Osteocyte (in vitro differentiated cells): ENCODE measurements at places on chromosomes 7 and 10. TPM values are rescaled to one million over a fixed set of nuclear protein-coding genes. Genes with fewer than 3 reads are reported as not detected.

- H3K27me3 ChIP-seq: no peaks in the 10 kb centered on the region
- H3K36me3 ChIP-seq: no peaks in the 10 kb centered on the region
- no peak overlapping the region for H3K27ac ChIP-seq
- H3K4me3 ChIP-seq: no peak overlapping the region
- no peaks in the 10 kb centered on the region for H3K4me1 ChIP-seq
Observed at GRCh38 chr10:129244757-129245156, 222.3 kb upstream of the MGMT start.

GRCh38 chr10:28137907-28138880 lies 139.3 kb upstream of the ODAD2 start:
- H3K4me1 ChIP-seq: peaks cover 15% of the 10 kb centered on the region
- no peak for DNase-seq
- H3K36me3 ChIP-seq: peaks cover 39% of the 10 kb centered on the region

DNA sequence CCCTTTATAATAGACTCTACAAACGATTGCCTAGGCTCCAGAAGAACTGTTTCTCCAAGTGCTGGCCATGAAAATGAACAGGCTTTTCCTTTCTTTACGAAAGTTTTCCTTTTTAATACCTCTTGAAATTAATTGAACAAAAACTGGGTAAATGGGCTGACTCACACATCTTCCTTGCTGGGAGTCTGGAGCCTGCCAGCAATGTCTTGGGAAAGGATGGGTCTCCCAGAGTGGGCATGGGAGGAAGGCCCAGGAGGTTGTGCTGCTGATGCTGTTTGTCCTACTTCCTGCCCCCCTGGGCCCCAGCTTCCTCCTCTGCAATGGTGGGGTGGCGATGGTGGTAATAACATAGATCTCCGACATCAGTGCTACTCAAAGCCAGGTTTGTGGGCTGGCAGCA lies 174.1 kb downstream of the RPS24 start:
- H3K4me3 ChIP-seq: no peak overlapping the region
- H3K4me1 ChIP-seq: peaks cover 9% of the 10 kb centered on the region

DNA sequence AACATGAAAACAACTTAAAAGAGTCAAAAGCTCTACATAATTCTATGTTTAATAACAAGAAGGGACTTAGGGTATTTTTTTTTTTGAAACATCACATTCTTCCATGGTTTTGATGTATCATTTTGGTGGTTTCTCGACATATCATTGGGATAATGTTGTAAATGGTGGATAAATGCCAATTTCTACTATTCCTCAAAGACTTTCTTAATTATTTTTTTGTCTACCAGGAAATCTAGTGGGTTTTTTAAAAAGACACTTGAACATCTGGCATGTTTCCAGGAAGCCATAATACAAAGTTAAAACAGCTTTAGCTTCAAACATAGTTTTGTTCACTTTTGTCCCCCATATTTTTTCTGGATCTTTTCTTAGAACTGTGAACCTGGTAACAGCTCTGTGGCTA lies 200.4 kb downstream of the DKK1 start:
- no peaks in the 10 kb centered on the region for H3K27me3 ChIP-seq
- H3K36me3 ChIP-seq: peaks cover 3% of the 10 kb centered on the region
- no peak overlapping the region for H3K27ac ChIP-seq
- H3K4me3 ChIP-seq: no peak overlapping the region
- H3K4me1 ChIP-seq: peaks cover 17% of the 10 kb centered on the region

- H3K36me3 ChIP-seq: no peaks in the 10 kb centered on the region
- H3K4me1 ChIP-seq: peaks cover 51% of the 10 kb centered on the region
- no peak overlapping the region for H3K4me3 ChIP-seq
- peak overlapping the region; percentile 94 for H3K27ac ChIP-seq
- no peak for DNase-seq
Observed at GRCh38 chr7:44735403-44736165, 13.1 kb upstream of the ZMIZ2 start.

- H3K36me3 ChIP-seq: no peaks in the 10 kb centered on the region
- H3K27me3 ChIP-seq: peaks cover 2% of the 10 kb centered on the region
- H3K4me3 ChIP-seq: no peak overlapping the region
- no peaks in the 10 kb centered on the region for H3K4me1 ChIP-seq
- DNase-seq: no peak
- H3K27ac ChIP-seq: no peak overlapping the region
Observed at GRCh38 chr7:122944682-122945303, 50.7 kb downstream of the TAS2R16 start.

DNA sequence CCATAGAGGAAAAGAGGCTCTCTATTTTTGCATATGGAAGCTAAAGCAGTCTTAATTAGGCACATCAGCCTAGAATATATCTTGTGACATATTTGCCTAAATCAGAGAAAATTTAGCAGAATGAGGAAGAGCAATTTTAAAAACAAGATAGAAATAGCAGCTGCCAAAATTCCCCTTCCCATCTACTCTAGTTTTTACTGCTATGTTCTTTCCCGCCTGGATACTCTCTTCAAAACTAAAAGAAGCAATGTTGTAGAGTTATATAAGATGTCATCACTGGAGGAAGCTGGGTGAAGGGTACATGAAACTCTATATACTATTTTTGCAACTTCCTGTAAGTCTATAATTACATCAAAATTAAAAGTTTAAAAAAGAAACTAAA lies 87.0 kb downstream of the ARMH3 start:
- no peak overlapping the region for H3K4me3 ChIP-seq
- H3K36me3 ChIP-seq: peaks cover 41% of the 10 kb centered on the region
- H3K27ac ChIP-seq: no peak overlapping the region
- H3K4me1 ChIP-seq: peaks cover 8% of the 10 kb centered on the region

DNA sequence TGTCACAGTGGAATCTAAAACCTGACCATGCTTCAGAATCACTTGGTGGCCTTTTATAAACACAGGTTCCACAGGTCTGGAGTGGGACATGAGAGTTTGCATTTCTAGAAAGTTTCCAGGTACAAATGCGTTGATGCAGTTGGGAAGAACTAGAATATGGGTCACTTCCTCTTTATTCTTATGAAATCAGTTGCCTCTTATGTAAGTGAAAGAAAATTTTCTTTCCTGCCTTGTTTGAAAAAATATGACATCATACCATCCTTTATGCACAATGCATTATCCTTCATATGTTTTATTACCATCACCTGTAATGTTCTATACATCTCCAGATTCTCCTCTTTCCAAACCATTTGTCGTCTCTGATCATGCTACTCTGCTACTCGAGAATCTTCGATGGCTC lies 44.0 kb downstream of the PLXNA4 start:
- H3K36me3 ChIP-seq: peaks cover 20% of the 10 kb centered on the region
- DNase-seq: no peak
- no peak overlapping the region for H3K27ac ChIP-seq
- peaks cover 6% of the 10 kb centered on the region for H3K4me1 ChIP-seq
- H3K4me3 ChIP-seq: no peak overlapping the region
- H3K27me3 ChIP-seq: no peaks in the 10 kb centered on the region

DNA sequence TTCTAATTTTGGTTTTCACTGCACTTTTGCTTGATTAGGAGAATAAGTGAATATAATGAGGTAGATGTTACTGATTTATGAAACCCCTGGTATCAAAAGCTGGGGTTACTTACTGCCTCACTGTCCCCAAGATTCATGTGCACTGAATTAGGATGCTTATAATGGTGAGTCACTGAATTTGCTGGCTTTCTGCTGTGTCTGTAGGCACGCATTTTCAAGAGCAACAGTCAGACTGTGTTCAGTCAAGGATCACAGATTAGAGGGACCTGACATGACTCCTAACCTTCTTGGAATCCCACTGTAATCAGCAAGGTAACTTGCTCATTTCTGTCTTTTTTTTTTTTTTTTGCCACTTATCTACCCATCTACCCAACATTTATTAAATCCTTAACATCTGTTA lies 59.7 kb downstream of the GPR85 start:
- peaks cover 39% of the 10 kb centered on the region for H3K27me3 ChIP-seq
- DNase-seq: no peak
- H3K27ac ChIP-seq: no peak overlapping the region
- H3K4me3 ChIP-seq: no peak overlapping the region
- no peaks in the 10 kb centered on the region for H3K4me1 ChIP-seq

GRCh38 chr7:122632238-122632637 lies 66.7 kb downstream of the RNF133 start:
- no peak overlapping the region for H3K4me3 ChIP-seq
- no peak overlapping the region for H3K27ac ChIP-seq
- peaks cover 2% of the 10 kb centered on the region for H3K27me3 ChIP-seq
- DNase-seq: no peak
- H3K36me3 ChIP-seq: no peaks in the 10 kb centered on the region

DNA sequence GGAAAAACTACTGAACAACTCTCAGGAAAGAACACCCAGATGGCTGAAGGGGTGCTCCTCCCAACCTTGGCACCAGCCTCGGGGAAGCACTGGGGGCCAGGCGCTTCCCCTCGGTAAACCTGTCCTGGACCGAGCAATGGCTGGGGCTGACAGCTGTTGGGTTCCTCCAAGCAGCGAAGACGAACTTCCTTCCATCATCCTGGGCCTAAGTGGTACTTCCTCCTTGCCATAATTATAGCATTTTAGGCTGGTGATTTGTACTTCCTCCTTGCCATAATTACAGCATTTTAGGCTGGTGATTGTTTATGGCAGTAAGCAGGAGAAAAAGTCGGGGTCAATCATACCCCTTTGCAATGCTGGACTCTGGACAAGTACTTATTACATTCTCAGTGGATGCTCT lies 69.3 kb downstream of the MYOF start:
- no peak for DNase-seq
- no peak overlapping the region for H3K4me3 ChIP-seq
- peaks cover 9% of the 10 kb centered on the region for H3K4me1 ChIP-seq

- H3K4me1 ChIP-seq: peaks cover 2% of the 10 kb centered on the region
- H3K4me3 ChIP-seq: no peak overlapping the region
- DNase-seq: no peak
- H3K36me3 ChIP-seq: no peaks in the 10 kb centered on the region
- H3K27ac ChIP-seq: no peak overlapping the region
- H3K27me3 ChIP-seq: peaks cover 6% of the 10 kb centered on the region
Observed at GRCh38 chr10:121154310-121154709, 303.1 kb downstream of the WDR11 start.

GRCh38 chr7:155316427-155317113 lies 18.9 kb downstream of the INSIG1 start:
- no peaks in the 10 kb centered on the region for H3K4me1 ChIP-seq
- H3K27me3 ChIP-seq: peaks cover 14% of the 10 kb centered on the region
- H3K36me3 ChIP-seq: no peaks in the 10 kb centered on the region
- H3K27ac ChIP-seq: no peak overlapping the region
- H3K4me3 ChIP-seq: no peak overlapping the region

- no peaks in the 10 kb centered on the region for H3K36me3 ChIP-seq
- H3K4me3 ChIP-seq: no peak overlapping the region
- no peaks in the 10 kb centered on the region for H3K27me3 ChIP-seq
- no peak overlapping the region for H3K27ac ChIP-seq
Observed at GRCh38 chr7:152711444-152711944, 35.6 kb upstream of the XRCC2 start.

GRCh38 chr7:73999664-74000435 lies 28.1 kb upstream of the ELN start:
- no peaks in the 10 kb centered on the region for H3K36me3 ChIP-seq
- H3K27ac ChIP-seq: peak overlapping the region; percentile 65
- peaks cover 67% of the 10 kb centered on the region for H3K4me1 ChIP-seq

GRCh38 chr7:82413237-82413636 lies 30.3 kb downstream of the CACNA2D1 start:
- DNase-seq: no peak
- no peak overlapping the region for H3K4me3 ChIP-seq
- H3K27ac ChIP-seq: no peak overlapping the region
- H3K36me3 ChIP-seq: no peaks in the 10 kb centered on the region

GRCh38 chr7:70699271-70699670 lies 432.7 kb upstream of the GALNT17 start:
- no peak overlapping the region for H3K4me3 ChIP-seq
- peaks cover 2% of the 10 kb centered on the region for H3K36me3 ChIP-seq
- no peaks in the 10 kb centered on the region for H3K27me3 ChIP-seq
- DNase-seq: no peak

ACTL6B gene
- total RNA-seq: not detected in 2 replicates

ACTR3C gene
- not detected in 2 replicates for total RNA-seq

FEZF1 gene
- total RNA-seq: not detected in 2 replicates

ANK3 gene
- 21.2 and 22.0 TPM in 2 replicates for total RNA-seq

ADAMTS14 gene
- 3.8 and 4.1 TPM in 2 replicates for total RNA-seq

PCDH15 gene
- 2.6 and 3.0 TPM in 2 replicates for total RNA-seq

CYP3A4 gene
- not detected in 2 replicates for total RNA-seq

LRIT1 gene
- not detected in 2 replicates for total RNA-seq

CPA1 gene
- not detected in 2 replicates for total RNA-seq

SLC18A3 gene
- 0.32 and 0.34 TPM in 2 replicates for total RNA-seq

SRGN gene
- 30.0 and 35.9 TPM in 2 replicates for total RNA-seq
